ENCODE measurements at places on chromosomes 16 and 17. TPM values are rescaled to one million over a fixed set of nuclear protein-coding genes. Genes with fewer than 3 reads are reported as not detected.

The CPNE7 gene
- total RNA-seq = 3.2 TPM

The ECI1 gene
- 45.7 TPM for total RNA-seq

The SYT17 gene
- 0.91 TPM for total RNA-seq

The FNDC8 gene
- total RNA-seq = not detected

The TEFM gene
- 19.0 TPM for total RNA-seq

The SMIM5 gene
- total RNA-seq = under 0.01 TPM

The INTS2 gene
- 24.9 TPM for total RNA-seq

The GRIN2A gene
- not detected for total RNA-seq

The SLC13A2 gene
- not detected for total RNA-seq

The AP1G1 gene
- total RNA-seq = 61.7 TPM

The MT4 gene
- total RNA-seq = not detected

The KRT14 gene
- not detected for total RNA-seq

The APOBR gene
- not detected for total RNA-seq

The SULT1A2 gene
- not detected for total RNA-seq

The SPATA22 gene
- 1.3 TPM for total RNA-seq

The RASL10B gene
- 0.32 TPM for total RNA-seq

The PIRT gene
- not detected for total RNA-seq

The BCAS3 gene
- total RNA-seq = 12.3 TPM

The TEX14 gene
- total RNA-seq = under 0.01 TPM

The ARHGAP23 gene
- 32.4 TPM for total RNA-seq

The ARL16 gene
- total RNA-seq = 21.1 TPM

The ST6GALNAC1 gene
- total RNA-seq = not detected

The ZFP3 gene
- 0.97 TPM for total RNA-seq

The ASIC2 gene
- total RNA-seq = under 0.01 TPM

The KRTAP2-1 gene
- total RNA-seq = not detected
